Mesothelial cell of epicardium (in vitro differentiated cells): ENCODE measurements at places on chromosomes 4 and X. TPM values are rescaled to one million over a fixed set of nuclear protein-coding genes. Genes with fewer than 3 reads are reported as not detected.

GRCh38 chr4:8765084-8765483 is 106.6 kb downstream of the HMX1 start:
- no peak overlapping the region for H3K4me3 ChIP-seq

DNA sequence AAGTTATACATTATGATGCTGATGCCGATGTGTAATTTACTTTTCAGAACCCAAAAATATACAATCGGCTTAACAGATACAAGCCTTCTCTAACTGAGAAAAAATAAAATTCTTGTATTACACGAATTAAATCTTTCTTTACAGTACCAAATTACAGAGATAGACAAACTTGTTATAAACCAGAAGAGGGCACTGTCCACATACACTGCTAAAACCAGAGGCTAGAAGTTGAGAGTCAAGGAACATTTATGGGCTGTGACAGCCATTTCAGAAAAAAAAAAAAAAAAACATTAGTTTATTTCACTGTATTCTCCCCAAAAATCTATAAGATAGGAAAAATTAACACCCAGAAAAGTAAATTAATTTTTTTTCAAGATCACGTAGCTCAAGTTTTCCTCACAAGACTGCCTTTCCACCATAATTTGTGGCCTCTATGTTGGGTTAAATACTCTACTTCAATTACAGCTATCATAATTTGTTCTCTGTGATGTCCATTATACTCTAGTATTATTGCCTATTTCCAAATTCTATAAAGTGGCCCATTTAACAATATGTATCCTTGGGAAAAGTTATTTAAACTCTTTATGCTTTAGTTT is 12.0 kb downstream of the EREG start:
- no peaks in the 10 kb centered on the region for H3K4me1 ChIP-seq
- no peak for DNase-seq
- peaks cover 1% of the 10 kb centered on the region for H3K27me3 ChIP-seq
- H3K36me3 ChIP-seq = no peaks in the 10 kb centered on the region

DNA sequence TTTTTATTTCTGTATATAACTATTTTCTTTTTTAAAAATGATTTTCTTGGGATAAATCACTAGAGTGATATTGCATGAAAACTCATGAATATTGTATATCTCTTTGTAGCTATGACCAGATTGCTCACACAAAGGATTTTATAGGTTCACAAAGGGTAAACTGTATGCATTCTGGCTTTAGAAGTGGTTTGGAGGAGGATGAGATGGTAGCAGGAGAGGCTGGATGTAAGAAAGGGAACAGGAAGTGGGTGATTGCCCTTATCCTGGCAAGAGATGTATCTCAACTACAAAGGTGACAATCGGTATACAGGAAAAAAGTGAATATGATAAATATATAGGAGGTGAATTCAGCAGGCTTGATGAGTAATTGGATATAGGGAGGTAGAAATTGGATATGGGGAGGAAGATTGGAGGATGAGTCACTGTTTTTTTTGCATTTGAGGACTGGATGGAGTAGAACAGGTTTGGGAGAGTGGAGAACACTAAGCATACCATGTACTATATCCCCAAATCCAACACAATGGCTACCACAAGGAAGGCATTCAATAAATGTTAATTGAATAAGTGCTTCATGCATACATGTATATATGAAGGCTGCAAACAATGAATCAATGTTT is 9.9 kb downstream of the FGG start:
- H3K4me3 ChIP-seq = no peak overlapping the region
- peaks cover 17% of the 10 kb centered on the region for H3K4me1 ChIP-seq
- no peaks in the 10 kb centered on the region for H3K36me3 ChIP-seq
- H3K27me3 ChIP-seq = peaks cover 29% of the 10 kb centered on the region

- H3K36me3 ChIP-seq = peaks cover 44% of the 10 kb centered on the region
- H3K27ac ChIP-seq = no peak overlapping the region
- H3K4me3 ChIP-seq = no peak overlapping the region
- DNase-seq = no peak
- H3K27me3 ChIP-seq = no peaks in the 10 kb centered on the region
- H3K4me1 ChIP-seq = no peaks in the 10 kb centered on the region
Observed at GRCh38 chr4:75644095-75644494, 13.8 kb upstream of the CDKL2 start.

DNA sequence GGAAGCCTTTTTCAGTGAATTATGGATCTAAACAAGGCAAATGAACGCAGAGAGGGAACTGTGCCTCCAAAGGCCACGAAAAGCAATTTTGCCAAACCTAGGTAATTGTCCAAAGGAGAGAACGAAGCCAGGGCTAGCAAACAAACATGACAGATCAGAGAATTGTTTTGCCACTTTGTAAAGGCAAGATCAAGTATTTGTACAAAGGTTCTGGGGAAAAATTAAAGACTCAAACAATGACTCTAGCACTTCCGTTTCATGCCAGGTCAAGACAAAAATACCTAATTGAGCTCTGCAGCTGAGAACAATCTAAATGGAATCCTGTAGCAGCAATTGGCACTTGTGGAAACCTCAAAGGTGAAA is 8.5 kb downstream of the RBM47 start:
- H3K4me1 ChIP-seq = peaks cover 21% of the 10 kb centered on the region
- peak overlapping the region; percentile 74 for H3K27ac ChIP-seq
- H3K36me3 ChIP-seq = peaks cover 7% of the 10 kb centered on the region
- no peaks in the 10 kb centered on the region for H3K27me3 ChIP-seq
- H3K4me3 ChIP-seq = no peak overlapping the region

DNA sequence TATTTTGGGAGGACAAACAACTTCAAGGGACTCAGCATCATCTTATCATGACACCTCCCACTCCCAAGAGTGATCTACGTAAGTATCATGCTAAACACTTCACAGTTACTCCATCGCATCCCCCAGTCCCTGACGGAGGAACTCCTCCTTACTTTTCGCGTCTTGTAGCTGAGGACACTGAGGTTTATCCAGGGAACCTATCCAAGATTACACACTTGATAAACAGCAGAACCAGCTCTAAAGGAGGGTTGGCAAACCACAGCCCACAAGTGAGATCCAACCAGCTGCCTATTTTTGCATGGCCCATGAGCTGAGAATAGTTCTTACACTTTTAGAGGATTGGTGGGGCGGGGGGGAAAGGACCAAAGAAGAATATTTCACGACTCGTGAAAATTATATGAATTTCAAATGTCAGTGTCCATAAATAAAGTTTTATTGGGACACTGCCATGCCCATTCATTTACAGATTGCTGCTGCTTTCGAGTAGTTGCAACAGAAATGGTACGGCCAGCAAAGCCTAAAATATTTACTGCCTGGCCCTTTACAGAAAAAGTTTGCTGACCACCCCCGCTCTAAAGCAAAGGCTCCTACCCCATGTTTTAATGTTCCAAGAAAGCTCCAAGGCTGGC is 47.8 kb downstream of the SEPSECS start:
- H3K4me3 ChIP-seq = no peak overlapping the region
- no peak for DNase-seq
- H3K4me1 ChIP-seq = no peaks in the 10 kb centered on the region
- no peak overlapping the region for H3K27ac ChIP-seq

DNA sequence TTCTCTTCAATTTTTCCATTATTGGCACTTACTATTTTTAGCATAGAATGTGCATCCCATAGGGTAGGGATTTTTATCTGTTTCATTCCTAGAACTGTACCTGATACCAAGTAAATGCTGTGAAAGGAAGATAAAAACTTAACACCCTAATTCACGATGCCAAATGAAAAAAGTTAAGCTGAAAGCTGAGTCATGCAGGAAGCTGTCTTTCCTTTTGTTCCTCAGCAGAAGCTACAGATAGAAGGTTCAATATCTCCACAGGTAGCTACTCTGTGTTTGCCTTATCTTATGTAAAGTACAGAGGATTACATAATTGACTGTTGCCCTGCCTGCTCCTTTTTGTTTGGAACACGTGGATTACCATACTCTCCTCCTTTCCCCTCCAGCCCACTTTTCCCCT is 77.0 kb downstream of the LRP2BP start:
- peaks cover 2% of the 10 kb centered on the region for H3K4me1 ChIP-seq
- H3K4me3 ChIP-seq = no peak overlapping the region
- peaks cover 46% of the 10 kb centered on the region for H3K36me3 ChIP-seq
- DNase-seq = no peak
- H3K27ac ChIP-seq = no peak overlapping the region
- no peaks in the 10 kb centered on the region for H3K27me3 ChIP-seq

DNA sequence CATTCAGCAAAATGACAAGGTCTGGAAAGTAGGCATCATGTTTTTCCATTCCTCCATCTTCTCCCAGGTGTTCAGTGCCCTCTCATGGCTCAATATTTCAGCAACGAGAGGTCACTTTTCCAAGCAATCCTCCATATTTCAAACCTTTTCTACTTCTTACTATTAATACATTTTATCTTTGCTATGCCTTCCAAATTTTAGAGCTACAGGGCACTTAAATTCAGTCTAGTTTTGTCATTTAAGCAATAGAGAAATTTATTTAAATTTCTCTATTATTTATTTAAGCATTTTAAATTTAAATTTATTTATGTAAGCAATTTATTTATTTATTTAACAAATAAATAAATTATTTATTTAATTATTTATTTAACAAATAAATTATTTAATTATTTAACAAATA is 305.1 kb upstream of the ANXA10 start:
- no peak overlapping the region for H3K27ac ChIP-seq
- peaks cover 1% of the 10 kb centered on the region for H3K4me1 ChIP-seq
- H3K27me3 ChIP-seq = no peaks in the 10 kb centered on the region
- no peak overlapping the region for H3K4me3 ChIP-seq

- no peak overlapping the region for H3K27ac ChIP-seq
- DNase-seq = no peak
- H3K4me3 ChIP-seq = no peak overlapping the region
- no peaks in the 10 kb centered on the region for H3K36me3 ChIP-seq
- no peaks in the 10 kb centered on the region for H3K27me3 ChIP-seq
- no peaks in the 10 kb centered on the region for H3K4me1 ChIP-seq
Observed at GRCh38 chr4:113905301-113905700, 74.1 kb downstream of the ARSJ start.

DNA sequence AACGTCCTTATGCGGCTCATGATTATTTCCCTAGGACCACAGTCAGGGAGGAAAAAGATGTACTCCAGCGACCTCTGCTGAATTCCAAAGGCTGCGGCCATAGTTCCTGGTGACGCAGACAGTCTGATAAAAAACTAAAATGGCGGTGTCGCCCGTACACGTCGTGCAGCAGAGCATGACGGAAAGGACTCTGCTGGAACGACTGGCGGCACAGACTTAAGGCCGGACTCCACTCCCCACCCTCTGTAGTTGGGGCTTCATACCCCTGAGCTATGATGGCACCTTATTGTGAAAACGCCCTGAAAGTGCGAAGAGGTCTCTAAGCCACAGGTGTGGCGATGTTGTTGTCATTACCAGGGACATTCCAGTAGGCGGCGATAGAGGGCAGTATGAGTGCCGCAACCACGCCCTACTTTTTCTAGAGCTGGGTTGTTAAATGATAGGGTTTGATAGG is 90.0 kb upstream of the EDA2R start:
- DNase-seq = peak; percentile 24
- no peaks in the 10 kb centered on the region for H3K36me3 ChIP-seq
- peak overlapping the region; percentile 96 for H3K4me3 ChIP-seq
- H3K27me3 ChIP-seq = no peaks in the 10 kb centered on the region
- peak overlapping the region; percentile 96 for H3K27ac ChIP-seq

DNA sequence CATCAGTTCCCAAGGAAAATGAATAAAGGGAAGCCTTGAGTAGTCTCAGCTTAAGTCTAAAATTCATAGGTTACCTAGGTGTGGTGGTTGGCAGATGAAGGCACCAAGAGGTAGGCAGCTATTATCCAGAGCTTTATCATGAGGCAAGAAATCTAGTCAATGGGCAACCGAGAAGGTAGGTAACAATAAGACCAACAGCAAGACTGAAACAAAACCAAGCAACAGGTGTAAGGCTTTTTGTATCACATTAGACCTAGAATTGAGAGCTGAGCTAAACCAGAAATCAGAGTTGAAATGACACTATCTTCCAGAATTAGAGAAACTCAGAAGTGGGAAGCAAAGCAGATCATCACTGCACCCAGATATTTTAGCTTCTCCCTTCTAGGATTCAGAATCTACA is 117.1 kb downstream of the CAMK2D start:
- H3K4me1 ChIP-seq = peaks cover 27% of the 10 kb centered on the region
- no peak overlapping the region for H3K4me3 ChIP-seq
- DNase-seq = no peak
- no peaks in the 10 kb centered on the region for H3K36me3 ChIP-seq
- H3K27ac ChIP-seq = no peak overlapping the region
- no peaks in the 10 kb centered on the region for H3K27me3 ChIP-seq

DNA sequence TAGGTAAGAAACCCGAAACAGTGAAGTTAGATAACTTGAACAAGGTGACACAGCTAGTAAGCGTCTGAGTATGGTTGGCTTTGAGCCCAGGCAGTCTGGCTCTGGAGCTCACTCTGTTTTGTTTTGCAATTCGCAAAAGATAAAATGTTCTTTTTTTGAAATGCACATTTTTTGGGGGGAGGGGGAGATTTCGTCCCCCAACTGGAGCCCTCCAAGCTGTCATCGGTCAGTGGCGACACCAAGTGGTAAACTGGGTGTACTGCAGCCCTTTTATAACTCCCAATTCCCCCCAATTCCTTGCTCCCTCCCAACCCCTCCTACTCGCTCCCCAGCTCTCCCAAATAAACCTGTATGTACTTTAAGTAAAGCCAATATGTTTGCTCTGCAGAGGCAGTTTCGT is 2.8 kb upstream of the CLCN5 start:
- H3K27me3 ChIP-seq = no peaks in the 10 kb centered on the region
- H3K27ac ChIP-seq = peak overlapping the region; percentile 86
- no peak overlapping the region for H3K4me3 ChIP-seq
- H3K36me3 ChIP-seq = no peaks in the 10 kb centered on the region

DNA sequence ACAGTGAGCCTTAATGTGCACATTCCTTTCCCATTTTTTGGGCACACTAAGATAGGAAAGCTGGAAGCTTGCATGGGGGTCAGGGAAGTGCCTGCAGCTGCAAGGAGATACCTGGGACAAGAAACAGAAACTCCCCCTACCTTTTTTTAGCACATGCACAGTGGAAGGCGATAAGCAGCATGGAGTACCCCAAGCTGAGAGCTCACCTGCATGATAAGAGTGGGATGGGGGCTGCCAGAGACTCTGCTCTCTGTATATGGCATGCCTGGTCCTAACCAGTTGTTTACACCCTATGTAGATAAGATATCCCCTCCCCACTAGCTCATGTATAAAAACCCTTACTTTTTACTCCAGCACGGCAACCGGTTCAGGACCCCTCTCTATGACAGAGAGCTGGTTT is 135.9 kb downstream of the TENT5D start:
- no peaks in the 10 kb centered on the region for H3K27me3 ChIP-seq
- no peak overlapping the region for H3K4me3 ChIP-seq
- no peaks in the 10 kb centered on the region for H3K4me1 ChIP-seq

DNA sequence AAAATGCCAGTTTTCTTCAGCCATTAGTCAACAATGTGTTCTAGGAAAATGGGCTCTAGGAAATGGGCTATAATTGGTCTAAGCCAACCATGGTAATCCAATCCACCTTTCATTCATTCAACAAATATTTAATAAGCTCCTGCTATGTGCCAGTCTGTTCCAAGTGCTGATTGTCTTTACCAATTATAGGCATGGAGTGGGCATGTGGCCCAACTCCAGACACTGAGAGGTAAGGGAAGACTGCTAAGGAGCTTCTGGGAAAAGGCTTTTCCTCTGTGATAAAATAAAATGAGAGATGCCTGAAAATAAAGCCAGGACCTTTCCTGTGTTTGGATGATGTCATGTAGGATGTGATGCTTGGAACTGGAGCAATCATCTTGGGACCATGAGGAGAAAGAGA is 43.3 kb downstream of the HOPX start:
- H3K27me3 ChIP-seq = peaks cover 6% of the 10 kb centered on the region
- H3K36me3 ChIP-seq = no peaks in the 10 kb centered on the region
- no peak overlapping the region for H3K4me3 ChIP-seq

INTU gene
- total RNA-seq = 25.0 to 27.7 TPM (median 26.2 TPM) in 3 replicates

PRKG2 gene
- total RNA-seq = 0.83 to 1.6 TPM (median 0.90 TPM) in 3 replicates

SSX4B gene
- total RNA-seq = not detected in 3 replicates

CPLX1 gene
- 4.5 to 4.7 TPM (median 4.6 TPM) in 3 replicates for total RNA-seq

TMEM156 gene
- total RNA-seq = not detected in 3 replicates

PHKA1 gene
- 12.9 to 13.6 TPM (median 13.0 TPM) in 3 replicates for total RNA-seq

MND1 gene
- 7.5 to 9.1 TPM (median 7.7 TPM) in 3 replicates for total RNA-seq

TEX13B gene
- total RNA-seq = not detected in 3 replicates

RTL5 gene
- 36.1 to 37.5 TPM (median 36.4 TPM) in 3 replicates for total RNA-seq
